HFF-Myc (cell line): ENCODE measurements at places on chromosomes 4 and X.

- no peak for DNase-seq
These were observed 30.2 kb upstream of the NKRF start for GRCh38 chrX:119636419-119636818.

DNA sequence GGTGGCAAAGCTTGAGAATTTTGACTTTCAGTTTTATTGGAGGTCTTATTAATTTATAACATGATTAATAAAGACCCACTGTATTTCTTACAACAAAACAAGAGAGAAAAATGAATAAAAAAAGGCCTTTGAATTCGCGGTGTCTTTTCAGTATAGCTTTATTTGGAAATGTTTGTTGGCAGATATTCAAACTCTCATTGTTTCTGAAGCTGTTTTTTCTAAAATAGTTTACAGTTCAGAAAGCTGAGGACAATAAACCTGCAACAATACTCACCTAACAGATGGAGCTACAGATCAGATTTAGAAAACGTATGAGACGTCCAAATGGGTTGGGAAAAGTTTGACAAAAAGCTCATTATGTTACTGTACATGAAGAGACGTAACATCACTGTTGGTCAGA lies 2.4 kb upstream of the SPARCL1 start:
- DNase-seq: no peak

GRCh38 chr4:94827481-94828110 lies 69.8 kb downstream of the BMPR1B start:
- peak; percentile 24 for DNase-seq

DNA sequence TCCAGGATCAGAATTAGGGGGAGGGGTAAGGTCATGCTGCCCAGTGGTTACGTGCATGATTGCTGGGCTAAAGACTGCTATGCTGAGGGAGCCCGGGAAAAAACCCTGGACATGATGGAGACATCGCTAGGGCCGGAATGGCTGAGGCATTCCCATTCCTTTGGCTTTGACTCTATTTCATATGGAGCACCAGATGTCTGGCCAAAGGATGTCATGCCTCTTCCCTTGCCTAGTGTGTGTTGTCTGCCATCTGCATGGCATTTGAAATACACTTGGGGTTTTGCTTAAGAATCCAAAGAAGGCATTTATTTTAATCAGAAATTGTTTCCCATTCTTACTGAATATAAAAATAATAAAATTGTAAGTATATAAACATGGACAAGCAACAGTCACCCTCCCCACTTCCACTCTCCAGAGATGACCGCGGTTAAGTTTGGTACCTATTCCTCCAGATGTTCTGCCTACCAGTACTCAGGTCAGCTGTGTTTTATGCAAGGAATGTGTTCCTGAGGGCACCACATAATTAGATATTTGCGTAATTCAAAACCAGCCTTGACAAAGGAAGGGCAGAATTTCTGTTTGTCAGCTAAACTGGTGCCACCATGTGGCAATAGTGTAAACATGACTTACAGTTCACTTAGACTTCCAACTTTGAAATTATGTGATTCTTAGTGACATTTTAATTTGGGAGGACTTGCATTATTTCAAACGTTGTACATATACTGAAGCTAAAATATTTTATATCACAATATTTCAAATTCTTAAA lies 105.9 kb downstream of the CT47B1 start:
- no peak for DNase-seq

GRCh38 chr4:28942631-28943030 lies 1777.5 kb upstream of the PCDH7 start:
- no peak for DNase-seq

DNA sequence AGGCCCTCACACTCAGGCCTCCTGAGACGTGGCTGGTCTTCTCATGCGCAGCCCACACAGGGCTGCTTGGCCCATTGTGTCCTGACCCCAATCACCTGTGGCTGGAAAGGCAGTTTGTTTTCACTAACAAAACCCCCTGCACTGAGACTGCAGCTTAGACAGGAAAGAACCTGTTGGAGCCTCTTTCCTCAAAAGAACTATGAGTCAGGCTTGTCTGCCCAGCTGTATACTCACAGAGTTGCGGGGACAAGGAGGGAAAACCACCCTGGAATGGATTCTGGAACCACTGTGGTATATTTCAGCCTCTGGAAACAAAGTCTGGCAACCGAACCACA lies 5.2 kb upstream of the TMEM156 start:
- DNase-seq: no peak

DNA sequence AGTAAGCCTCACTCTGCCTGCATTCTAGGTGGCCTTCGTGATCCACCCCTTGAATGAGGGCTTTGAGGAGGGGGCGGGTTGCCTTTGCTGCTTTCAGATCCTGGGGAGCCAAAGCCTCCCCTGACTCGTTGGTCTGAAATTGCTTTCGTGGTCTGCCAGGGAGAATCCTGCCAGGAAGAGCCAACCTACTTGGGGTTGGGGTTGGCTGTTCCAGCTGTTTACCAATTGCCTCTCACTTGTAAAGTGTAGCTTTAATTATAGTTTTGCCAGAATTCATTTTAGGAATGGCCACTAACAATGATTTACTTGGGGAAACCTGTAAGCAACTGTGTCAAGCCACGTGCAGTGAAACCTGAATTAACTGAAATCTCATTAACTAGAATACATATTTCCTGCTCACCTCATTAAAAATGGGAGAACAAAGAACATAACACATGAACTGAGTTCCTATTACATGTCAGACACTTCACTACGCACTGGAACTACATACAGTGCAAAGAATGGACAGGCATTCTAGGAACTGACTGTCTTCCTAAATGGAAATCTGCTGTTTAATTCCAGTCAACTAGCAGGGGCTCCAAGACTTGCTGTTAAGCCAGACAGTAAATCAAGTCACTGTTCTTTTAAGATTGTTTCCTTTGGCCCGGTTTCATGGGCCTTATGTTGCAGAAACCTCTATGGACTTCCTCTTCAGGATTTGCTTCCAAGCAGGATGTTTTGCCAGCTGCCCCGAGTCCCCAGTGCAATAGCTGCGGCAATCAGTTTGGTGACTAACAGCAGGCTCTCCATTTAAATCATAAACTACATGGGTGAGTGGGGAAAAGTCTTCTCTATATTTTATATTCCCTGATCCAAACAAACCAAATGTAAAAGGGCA lies 16.4 kb upstream of the NKRF start:
- DNase-seq: no peak

DNA sequence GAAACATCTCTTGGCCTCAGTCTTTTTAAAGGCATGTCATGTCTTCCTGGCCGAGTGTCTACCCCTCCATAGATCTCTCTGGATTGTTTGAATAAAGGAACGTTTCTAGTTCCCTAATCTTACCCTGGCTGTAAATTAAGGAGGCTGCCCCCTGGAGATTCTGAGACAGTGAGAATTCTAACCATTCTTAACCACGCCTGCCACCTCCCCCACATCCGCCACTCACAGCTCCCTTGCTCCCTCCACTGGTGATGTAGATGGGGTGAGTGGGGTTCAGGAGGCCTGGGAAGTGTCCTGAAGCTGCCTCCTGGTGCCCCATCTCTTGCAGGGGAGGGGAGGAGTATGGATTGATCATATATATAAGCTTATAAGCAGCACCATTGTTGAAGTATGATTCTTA lies 48.0 kb upstream of the TRIM2 start:
- no peak for DNase-seq

GRCh38 chrX:113390531-113390930 lies 549.9 kb upstream of the AMOT start:
- no peak for DNase-seq

GRCh38 chr4:88189881-88190585 lies 31.6 kb upstream of the ABCG2 start:
- DNase-seq: no peak

DNA sequence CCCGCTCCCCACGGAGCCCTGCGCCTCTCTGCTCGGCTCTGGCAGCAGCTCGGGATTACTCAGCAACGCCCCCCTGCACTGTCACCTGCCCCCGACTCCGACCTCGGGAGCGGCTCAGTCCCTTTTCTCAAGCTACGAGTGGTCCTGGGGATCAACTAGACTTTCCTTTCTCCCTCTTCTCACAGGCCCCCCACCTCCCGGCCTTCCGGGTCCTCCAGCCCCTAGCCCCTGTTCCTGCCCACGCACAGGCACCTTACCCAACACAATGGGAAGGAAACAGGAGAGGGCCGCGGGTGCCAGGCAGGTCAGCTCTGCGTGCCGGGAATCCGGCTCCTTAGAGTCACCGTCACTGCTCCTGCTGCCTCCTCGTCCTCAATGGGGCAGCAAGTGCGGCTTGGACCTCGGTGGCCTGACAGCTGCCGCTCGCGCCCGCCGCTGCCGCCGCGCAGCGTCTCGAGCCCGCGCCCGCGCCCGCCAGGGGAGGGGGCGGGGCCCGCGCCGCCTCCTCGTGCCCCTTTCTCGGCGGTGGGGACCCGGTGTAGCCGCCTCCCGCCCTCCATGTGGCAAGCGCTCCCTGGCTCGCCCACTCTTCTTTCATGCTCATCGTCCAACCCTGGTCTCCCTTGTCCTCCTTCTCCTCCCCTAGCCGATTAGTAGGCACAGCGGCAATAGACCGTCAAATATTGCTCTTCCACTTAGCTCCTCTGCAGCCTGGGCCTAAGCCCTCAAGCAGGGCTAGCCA lies at the start of gene RAB9B:
TSS of gene RAB9B (minus strand) at position 455 of the 742 bp plus-strand sequence. CDS start 6,473 bp downstream, outside the sequence.
- DNase-seq: no peak

GRCh38 chr4:11367371-11367770 lies 61.3 kb downstream of the HS3ST1 start:
- no peak for DNase-seq

- DNase-seq: no peak
These were observed 26.8 kb downstream of the PDGFRA start for GRCh38 chr4:54255881-54256280.

- DNase-seq: no peak
These were observed 571.9 kb downstream of the SPOCK3 start for GRCh38 chr4:166662266-166662843.

GRCh38 chr4:2442175-2442993 lies 23.6 kb downstream of the CFAP99 start:
- DNase-seq: no peak

GRCh38 chrX:136588036-136588435 lies 56.0 kb downstream of the VGLL1 start:
- DNase-seq: no peak

- no peak for DNase-seq
These were observed 281.8 kb upstream of the TEX13A start for GRCh38 chrX:105502336-105502735.

DNA sequence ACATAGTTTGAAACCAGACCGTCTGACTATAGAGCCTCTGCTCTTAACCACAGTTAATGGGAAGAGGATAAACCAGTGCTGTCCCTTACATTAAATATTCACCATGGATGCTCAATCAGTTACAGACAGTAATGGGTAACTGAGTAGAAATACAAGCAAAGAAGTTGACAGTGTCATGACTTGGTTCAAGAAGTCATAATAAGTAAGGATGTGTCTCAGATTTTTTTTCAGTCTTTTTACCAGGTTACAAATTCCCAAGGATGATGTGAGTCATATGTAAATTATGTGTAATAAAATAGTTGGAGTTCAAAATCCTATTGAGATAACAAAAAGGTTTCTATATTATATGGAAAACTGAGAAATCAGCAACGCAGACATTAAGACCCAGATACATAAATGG lies 31.1 kb downstream of the ZCCHC4 start:
- DNase-seq: no peak

DNA sequence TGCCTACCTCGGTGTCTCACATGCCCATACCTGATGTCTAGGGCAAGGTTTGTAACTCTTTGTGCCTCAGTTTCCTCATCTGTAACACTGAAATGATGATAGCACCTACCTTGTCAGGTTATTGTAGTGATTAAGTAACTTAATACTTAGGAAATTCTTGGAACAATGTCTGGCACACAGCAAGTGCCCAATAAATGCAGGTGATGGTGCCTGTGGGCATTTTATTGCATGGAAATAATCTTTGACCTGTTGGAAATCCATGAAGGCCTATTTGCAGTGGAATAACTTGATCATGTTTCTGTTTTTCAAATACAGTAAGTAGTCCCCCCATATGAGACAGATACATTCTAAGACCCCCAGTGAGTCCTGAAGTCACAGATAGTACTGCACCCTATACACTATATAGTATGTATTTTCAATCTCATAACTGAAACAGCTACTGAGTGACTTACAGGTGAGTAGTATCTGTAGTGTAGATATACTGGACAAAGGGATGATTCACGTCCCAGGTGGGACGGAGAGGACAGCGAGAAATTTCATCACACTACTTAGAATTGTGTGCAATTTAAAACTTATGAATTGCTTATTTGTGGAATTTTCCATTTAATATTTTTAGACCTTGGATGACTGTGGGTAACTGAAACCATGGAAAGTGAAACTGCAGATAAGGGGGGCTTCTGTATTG lies 42.1 kb downstream of the AFF1 start:
- no peak for DNase-seq

- DNase-seq: no peak
These were observed 192.0 kb downstream of the PCDH7 start for GRCh38 chr4:30912098-30912714.

DNA sequence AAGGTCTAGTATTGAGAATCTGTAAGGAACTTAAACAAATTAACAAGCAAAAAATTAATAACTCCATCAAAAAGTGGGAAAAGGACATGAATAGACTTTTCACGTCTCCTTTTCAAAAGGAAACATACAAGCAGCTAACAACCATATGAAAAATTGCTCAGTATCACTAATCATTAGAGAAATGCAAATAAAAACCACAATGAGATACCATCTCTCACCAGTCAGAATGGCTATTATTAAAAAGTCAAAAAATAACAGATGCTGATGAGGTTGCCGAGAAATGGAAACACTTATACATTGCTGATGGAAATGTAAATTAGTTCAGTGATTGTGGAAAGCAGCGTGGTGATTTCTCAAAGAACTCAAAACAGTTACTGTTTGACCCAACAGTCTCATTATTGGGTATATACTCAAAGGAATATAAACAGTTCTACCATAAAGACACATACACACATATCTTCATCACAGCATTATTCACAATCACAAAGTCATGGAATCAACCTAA lies 410.4 kb upstream of the SMIM31 start:
- DNase-seq: no peak

GRCh38 chrX:13028871-13029636 lies 15.4 kb downstream of the FAM9C start:
- DNase-seq: no peak

DNA sequence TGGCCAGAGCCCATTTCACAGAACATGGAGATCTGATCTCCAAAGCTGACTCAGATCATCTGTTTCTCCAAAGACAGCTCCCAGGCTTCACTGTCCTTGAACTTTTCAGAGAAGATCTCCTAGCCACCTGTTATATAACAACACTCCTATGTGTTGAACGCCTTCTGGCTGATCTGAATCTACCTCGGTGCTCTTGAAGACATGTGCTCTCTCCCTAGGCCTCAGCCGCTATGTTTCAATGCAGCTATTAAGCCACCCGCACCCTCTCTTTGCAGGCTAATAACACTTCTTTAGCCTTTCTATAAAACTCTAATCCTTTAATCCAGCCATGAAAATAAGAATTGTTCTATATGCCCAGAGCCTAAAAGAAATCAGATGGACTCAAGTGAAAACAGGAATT lies 34.9 kb downstream of the SEL1L3 start:
- no peak for DNase-seq
